Activated T-helper 2 cell treated with anti-CD3 and anti-CD28 coated beads, Interferon-gamma antibody, Interleukin-2, Interleukin-4, amounts not matched to agents 10 μg/mL and 5 μg/mL and 100 μg/mL, durations not matched to agents 14 hours and 24 hours and 36 hours (primary cell): ENCODE measurements at places on chromosomes 5 and 9. TPM values are rescaled to one million over a fixed set of nuclear protein-coding genes. Genes with fewer than 3 reads are reported as not detected.

DNA sequence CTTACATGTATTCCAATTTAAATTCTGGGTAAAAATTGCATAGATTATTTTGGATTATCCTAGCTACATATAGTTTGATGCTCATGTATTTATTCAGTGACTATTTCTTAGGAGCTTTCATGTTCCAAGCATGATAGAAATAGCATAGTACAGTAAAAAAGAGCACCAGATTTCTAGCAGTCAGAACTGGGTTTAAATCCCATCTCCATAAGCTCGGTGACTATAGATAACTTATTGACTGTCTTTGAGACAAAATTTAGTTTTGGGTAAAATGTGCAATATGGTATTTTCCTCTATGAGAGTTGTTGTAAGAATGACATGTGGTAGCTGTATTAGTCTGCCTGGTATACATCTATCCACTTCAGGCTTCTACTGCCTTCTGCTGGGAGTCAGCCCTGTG, 889.6 kb downstream of the DTWD2 start:
- H3K27me3 ChIP-seq, result no peaks in the 10 kb centered on the region
- no peaks in the 10 kb centered on the region for H3K4me1 ChIP-seq
- no peak for DNase-seq
- no peak overlapping the region for H3K4me3 ChIP-seq

DNA sequence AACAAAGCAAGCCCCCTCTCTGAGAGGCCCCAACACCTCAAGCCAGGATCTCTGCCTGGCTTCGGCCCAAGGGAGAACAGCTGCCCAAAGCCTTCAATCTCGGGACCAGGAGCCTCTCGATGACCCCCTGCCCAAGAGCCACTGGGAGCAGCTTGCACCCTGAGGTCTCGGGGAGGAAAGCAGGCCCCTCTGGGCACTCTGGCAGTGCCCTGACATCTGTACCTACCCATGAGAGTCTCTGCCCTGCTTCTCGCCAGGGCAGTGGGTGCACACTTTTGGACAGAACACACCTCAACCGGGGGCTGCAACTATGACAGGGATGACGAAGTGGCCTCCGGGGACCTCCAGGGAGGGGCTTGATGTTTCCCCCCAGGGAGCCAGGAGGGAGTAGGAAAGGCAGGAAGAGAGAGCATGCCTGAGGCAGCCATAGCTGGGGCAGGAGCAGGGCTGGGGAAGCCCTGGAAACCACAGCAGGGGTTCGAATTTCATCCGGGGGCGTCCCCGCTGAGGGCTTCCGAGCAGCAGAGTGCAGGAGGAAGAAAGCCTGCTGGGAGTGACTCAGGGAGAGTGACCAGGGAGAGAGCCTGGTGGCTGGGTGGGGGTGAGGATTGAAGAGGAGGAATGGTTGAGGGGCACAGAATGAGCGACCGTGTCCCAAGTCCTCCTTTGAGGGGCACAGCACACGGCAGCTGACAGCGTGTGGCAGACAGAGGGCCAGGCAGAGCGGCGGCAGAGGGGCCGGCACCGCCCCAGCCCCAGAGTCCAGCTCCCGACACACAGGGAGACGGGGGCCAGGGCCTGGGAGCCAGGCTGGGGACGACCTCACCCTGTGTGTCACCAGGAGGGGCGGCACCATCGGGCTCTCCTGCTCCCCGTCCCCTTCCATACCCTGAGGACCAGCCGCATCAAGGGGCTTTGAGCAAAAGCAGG, 1.8 kb downstream of the LPCAT1 start:
- H3K36me3 ChIP-seq, result peaks cover 24% of the 10 kb centered on the region
- peak overlapping the region; percentile 85 for H3K4me3 ChIP-seq
- peak overlapping the region; percentile 50 for H3K27ac ChIP-seq
- no peaks in the 10 kb centered on the region for H3K27me3 ChIP-seq
- H3K4me1 ChIP-seq, result peaks cover 15% of the 10 kb centered on the region

DNA sequence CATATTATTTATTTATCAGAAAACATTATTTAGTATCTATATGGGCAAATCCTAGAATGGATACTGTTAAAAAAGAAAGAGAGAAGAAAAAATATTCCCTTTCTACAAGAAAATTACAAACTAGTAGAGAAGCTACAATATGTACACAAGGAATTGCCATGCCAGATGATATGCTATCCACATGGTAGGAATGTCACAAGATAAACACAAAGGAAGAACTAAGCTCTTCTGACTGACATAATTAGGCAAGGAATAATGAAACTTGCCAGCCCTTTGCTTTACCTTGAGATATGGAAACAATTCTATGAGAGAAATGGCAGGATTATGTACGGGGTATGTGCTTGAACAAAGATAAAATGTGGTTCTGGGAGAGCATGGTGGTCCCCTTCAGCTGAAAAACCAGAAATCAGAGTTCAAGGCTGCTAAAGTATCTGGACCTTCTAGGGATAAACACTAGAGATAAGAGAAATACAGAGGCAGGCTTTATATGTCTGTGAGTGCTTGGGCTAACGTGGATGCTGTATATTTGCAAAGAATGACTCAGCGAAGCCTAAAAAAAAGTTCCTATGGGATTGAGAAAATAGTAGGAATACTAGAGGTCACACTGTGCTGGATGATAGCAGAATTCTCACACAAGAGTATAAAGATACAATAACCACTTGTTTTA, 451.6 kb downstream of the TLE1 start:
- H3K27me3 ChIP-seq, result no peaks in the 10 kb centered on the region
- no peak for DNase-seq
- H3K4me1 ChIP-seq, result no peaks in the 10 kb centered on the region
- H3K4me3 ChIP-seq, result no peak overlapping the region

GRCh38 chr9:15999422-16000339, 446.8 kb downstream of the CCDC171 start:
- no peaks in the 10 kb centered on the region for H3K4me1 ChIP-seq
- H3K36me3 ChIP-seq, result no peaks in the 10 kb centered on the region
- H3K27ac ChIP-seq, result no peak overlapping the region
- no peak overlapping the region for H3K4me3 ChIP-seq
- no peak for DNase-seq

DNA sequence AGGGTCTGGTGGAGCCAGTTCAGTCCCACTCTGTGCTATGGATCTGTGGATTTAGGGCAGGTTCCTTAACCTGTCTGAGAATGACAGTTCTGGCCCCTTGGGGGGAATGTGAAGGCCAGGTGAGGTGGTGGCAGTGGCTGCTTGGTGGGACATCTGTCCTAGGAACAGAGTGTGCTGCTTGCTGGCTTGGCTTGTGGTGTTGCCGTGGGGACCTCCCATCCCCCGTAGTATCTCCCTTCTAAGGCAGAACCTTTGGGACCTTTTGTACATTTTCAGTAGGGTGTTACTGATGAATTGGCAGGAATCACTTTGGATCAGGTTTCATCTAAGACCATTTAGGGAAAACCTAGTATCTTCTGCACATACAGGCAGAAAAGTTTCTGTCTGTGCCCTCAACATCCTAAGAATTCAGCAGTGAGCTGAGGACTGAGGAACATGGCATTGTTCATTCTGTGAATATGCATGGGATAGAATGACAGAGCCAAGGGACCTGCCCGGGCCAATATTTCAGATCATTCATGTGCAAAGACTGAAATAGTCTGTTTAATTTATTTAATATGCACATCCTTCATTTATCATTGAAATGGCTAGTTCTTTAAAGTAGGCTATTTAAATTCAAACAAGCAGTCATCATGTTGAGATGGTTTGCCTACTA, 64.6 kb downstream of the WNK2 start:
- DNase-seq, result no peak
- no peak overlapping the region for H3K27ac ChIP-seq
- H3K4me3 ChIP-seq, result no peak overlapping the region
- H3K27me3 ChIP-seq, result no peaks in the 10 kb centered on the region

DNA sequence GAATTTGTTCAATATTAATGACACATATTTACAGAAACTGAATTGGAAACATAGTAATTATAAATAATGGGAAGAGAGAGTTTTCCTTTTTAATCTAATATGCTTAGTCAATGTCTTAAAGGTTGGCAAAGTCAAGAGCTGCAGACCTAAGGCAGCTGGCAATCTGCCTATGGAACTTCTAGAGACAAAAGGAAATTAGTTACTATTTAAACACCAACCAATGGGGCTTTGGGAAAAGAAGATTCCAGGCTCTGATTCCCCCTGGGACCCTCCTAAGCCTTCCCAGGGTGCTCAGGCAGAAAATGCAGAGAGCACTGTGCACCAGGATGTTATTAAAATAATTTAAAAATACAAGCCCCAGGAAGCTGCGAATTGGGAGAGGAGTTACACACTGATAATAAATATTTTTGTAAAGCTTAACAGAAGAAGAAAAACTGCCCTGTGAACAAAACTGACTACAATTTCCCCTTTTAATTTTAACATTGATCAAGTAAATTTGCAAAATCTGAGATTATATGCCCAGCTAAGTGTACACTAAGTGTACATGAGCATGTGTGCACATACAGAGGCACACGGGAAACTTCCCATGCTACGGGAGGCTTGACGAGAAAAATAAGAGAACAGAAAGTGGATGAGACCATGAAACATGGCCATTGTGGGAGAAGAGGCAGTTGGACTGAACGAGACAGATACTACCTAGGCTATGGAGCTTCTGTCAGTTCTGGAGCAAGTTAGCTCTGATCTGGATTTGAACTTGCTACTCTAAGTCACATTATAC, 77.4 kb upstream of the ADAMTS16 start:
- no peak overlapping the region for H3K27ac ChIP-seq
- no peaks in the 10 kb centered on the region for H3K27me3 ChIP-seq
- H3K36me3 ChIP-seq, result no peaks in the 10 kb centered on the region
- H3K4me1 ChIP-seq, result no peaks in the 10 kb centered on the region
- no peak overlapping the region for H3K4me3 ChIP-seq
- no peak for DNase-seq

DNA sequence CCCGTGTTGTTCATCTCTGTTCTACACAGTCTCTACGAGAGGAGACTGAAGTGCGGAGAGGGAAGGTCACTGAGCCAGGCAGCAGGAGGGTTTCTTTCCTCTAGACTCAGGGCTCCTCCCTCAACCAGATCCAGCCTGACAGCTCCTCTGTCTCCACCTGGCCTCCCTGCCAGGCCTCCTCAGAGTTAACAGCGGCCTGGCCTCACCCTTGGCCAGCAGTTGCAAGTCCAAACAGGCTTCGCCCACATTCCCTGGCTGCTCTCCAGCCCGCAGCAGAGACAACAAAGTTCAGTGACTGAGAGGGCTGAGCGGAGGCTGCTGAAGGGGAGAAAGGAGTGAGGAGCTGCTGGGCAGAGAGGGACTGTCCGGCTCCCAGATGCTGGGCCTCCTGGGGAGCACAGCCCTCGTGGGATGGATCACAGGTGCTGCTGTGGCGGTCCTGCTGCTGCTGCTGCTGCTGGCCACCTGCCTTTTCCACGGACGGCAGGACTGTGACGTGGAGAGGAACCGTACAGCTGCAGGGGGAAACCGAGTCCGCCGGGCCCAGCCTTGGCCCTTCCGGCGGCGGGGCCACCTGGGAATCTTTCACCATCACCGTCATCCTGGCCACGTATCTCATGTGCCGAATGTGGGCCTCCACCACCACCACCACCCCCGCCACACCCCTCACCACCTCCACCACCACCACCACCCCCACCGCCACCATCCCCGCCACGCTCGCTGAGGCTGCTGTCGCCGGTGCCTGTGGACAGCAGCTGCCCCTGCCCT, at the start of gene HRCT1:
Gene HRCT1, plus strand, starts transcription at position 291 of the 768 bp plus-strand sequence. Its CDS starts 86 bp downstream, at position 377.
- H3K4me3 ChIP-seq, result no peak within 1 kb of the TSS
- H3K36me3 ChIP-seq, result no peaks in the 10 kb centered on the region
- H3K27me3 ChIP-seq, result peaks cover 9% of the 10 kb centered on the region
- no peak for DNase-seq
- H3K27ac ChIP-seq, result no peak within 1 kb of the TSS

- no peak overlapping the region for H3K4me3 ChIP-seq
- no peak overlapping the region for H3K27ac ChIP-seq
- H3K4me1 ChIP-seq, result peaks cover 4% of the 10 kb centered on the region
- H3K27me3 ChIP-seq, result no peaks in the 10 kb centered on the region
- no peak for DNase-seq
- H3K36me3 ChIP-seq, result no peaks in the 10 kb centered on the region
Measured at GRCh38 chr5:82176115-82176814, 101.9 kb downstream of the RPS23 start.

- H3K27ac ChIP-seq, result no peak overlapping the region
- H3K27me3 ChIP-seq, result no peaks in the 10 kb centered on the region
- no peak overlapping the region for H3K4me3 ChIP-seq
- H3K36me3 ChIP-seq, result peaks cover 4% of the 10 kb centered on the region
- DNase-seq, result no peak
Measured at GRCh38 chr9:19232823-19233194, 2.3 kb downstream of the DENND4C start.

The ERBIN gene
- 38.8 and 39.3 TPM in 2 replicates for total RNA-seq

The PCDHB3 gene
- not detected in 2 replicates for total RNA-seq

The HRCT1 gene
- total RNA-seq, result not detected in 2 replicates

The FOXD4L5 gene
- 0.09 and 0.23 TPM in 2 replicates for total RNA-seq

The FGD3 gene
- total RNA-seq, result 41.4 and 42.9 TPM in 2 replicates

The BNC2 gene
- not detected in 2 replicates for total RNA-seq
